Tibial artery (tissue), 4 donors: ENCODE measurements at places on chromosomes 16 and 17.
A peak's percentile ranks its signal among the peaks of the same experiment; 100 is the strongest.

DNA sequence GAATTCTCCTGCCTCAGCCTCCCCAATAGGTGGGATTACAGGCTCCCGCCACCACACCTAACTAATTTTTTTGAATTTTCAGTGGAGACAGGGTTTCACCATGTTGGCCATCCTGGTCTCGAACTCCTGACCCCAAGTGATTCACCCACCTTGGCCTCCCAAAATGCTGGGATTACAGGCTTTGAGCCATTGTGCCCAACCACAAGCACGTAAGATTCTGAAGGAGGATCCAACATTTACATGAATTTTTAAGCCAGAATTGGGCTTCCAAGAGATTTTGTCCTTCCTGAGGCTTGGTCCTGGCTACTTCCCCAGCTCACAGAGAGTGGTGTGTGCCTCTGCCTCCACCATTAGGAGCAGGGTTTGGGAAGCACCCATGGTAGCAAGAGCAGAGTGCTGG is 11.1 kb downstream of the G6PC3 start:
- no peak for DNase-seq

DNA sequence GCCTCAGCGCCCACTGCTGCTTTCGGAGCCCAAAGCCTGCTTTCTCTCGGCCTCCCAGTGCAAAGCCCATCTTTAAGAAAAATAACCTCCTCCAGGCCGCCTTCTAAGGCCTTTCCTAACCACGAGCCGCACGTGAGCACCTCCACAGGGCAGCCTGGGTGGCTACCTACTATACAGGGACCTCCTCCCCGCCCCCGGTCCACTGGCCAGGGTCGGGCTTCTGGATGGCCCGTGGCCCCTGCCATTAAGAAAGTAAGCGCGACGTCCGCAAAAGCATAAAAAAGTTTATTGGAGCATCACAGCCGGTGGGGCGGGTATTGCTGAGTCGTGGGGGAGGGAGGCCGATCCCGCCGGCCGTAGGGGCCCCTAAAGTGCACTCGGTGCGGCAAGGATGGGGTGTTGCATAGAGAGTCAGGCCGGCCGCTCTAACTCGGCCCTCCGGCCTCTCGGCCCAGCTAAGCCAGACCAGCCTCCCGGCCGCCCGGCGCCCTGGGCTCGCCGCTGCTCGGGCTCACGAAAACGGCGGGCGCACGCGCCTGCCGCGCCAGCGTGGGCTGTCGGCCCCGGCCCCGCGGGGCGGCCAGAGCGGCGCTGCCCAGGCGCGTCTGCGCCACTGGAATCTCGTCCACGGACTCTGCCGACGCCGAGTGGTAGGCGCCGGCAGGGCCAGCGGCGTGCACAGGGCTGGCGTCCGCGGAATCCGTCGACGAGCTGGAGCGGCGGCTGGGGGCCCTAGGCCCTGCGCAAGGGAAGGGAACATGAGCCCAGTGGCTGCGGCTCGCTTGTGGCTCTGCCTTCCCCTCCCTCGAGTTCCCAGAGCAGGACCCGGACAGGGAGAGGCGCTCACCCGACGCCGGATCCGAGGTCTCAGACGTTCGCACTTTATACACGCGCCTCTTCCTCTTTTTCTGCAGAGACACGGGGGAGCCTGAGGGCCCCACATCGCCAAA is 1.1 kb upstream of the TPPP3 start:
- peak; percentile 68 for DNase-seq

DNA sequence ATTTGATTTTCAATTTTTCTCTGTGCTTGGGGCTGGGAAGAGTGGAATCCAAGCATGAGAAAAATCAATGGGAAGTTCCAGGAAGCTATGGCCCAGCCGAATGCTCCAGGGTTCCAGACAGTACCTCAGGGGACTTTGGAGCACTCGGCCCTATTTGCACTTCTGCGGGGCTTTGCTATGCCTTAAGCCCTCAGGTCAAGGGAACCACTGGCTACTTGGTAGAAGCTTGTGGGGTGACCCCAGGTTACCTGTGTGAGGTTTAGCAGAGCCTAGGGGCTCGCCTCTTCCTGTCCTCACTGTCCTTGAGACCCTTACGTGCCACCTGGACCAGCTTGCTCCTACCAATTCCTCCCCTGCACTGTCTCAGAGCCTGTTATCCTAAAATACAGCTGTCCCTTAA is 121.3 kb downstream of the MGAT5B start:
- DNase-seq: no peak

GRCh38 chr17:48052956-48053757 is 5.0 kb downstream of the NFE2L1 start:
- peak; percentile 88 for DNase-seq

- no peak for DNase-seq
These were observed 28.6 kb upstream of the XYLT1 start for GRCh38 chr16:17499223-17499902.

GRCh38 chr17:55688057-55688456 is 34.6 kb downstream of the TMEM100 start:
- no peak for DNase-seq

GRCh38 chr17:17440010-17440843 is 36.6 kb upstream of the MED9 start:
- no peak for DNase-seq
